Posterior cingulate gyrus (tissue), 11 donors: ENCODE measurements at places on chromosomes 7 and 10.

DNA sequence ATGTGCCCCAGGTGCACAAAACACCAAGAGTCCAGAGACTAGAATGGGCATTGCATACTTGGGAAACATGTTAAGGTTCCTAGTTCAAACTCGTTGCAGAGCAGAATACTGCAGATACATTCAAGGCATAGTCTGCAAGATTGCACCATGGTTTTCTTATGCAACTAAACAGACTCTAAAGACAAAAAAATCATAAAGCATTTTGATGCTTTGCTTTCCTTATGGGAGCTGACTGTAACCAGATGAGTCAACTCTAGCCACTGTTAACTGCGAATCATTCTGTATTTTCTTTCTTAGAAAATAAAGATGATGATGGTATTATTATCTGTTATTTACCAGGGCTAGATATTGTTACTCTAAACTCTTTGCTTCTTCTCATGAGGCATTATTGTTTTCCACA, 19.7 kb downstream of the TRUB1 start:
- no peak for DNase-seq

- DNase-seq, result no peak
Observed at GRCh38 chr7:139776486-139777132, 1.2 kb downstream of the HIPK2 start.

GRCh38 chr7:78095549-78095948, 297.0 kb downstream of the PHTF2 start:
- DNase-seq, result no peak

DNA sequence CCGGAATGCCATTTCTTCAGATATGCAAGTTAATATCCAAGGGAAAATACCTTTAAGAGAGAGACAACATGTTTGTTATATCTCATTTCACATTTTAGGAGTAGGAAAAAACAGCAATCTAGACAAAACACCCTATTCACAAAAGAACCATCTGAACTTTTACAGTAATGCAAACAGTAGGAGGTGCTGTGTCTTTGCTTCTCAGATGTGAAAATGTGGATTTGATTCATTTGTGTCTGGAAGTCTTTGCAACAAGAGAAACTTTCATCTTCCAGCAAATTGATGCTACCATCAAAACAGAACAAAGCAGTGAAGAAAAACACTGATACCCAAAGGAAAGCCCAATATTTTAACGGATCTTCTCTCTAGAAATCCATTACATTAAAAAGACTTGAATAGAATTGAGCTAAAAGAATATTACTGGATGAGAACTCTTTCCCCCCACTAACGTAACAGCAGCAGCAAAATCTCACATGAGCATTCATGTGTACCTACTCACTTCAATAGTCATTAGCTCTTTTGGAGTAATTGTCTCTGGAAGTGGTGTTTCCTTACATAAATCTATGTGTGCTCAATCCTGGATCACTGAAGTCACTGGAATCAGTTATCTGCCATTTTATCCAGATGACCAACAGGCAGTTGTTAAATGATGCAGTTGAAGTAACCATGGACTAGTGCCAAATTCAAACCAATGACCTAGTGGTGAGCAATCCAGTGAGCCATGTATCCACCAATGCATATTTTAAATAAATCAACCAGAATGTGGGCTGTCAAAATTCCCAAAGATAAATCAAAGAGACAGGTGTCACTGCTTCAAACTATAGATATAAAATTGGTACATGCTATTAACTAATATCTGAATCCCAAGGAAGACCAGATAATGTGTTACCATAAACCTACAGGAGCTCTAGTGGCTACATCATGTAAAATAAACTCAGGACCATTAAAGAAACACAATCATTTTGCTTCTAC, 1.8 kb downstream of the SEMA3C start:
- DNase-seq, result no peak

GRCh38 chr10:5736591-5736990, 52.0 kb downstream of the TASOR2 start:
- DNase-seq, result no peak

- DNase-seq, result no peak
Observed at GRCh38 chr10:34719328-34719727, 95.8 kb downstream of the PARD3 start.

- no peak for DNase-seq
Observed at GRCh38 chr10:59791601-59792000, 38.3 kb upstream of the MRLN start.

GRCh38 chr7:134908289-134908688, 78.0 kb upstream of the AGBL3 start:
- no peak for DNase-seq

- DNase-seq, result no peak
Observed at GRCh38 chr10:102994531-102995295, 76.6 kb downstream of the CNNM2 start.

- DNase-seq, result no peak
Observed at GRCh38 chr7:31710171-31710570, 23.2 kb downstream of the PPP1R17 start.

- peak; percentile 94 for DNase-seq
Observed at GRCh38 chr7:63925626-63926460, 72.8 kb upstream of the ZNF722 start.

DNA sequence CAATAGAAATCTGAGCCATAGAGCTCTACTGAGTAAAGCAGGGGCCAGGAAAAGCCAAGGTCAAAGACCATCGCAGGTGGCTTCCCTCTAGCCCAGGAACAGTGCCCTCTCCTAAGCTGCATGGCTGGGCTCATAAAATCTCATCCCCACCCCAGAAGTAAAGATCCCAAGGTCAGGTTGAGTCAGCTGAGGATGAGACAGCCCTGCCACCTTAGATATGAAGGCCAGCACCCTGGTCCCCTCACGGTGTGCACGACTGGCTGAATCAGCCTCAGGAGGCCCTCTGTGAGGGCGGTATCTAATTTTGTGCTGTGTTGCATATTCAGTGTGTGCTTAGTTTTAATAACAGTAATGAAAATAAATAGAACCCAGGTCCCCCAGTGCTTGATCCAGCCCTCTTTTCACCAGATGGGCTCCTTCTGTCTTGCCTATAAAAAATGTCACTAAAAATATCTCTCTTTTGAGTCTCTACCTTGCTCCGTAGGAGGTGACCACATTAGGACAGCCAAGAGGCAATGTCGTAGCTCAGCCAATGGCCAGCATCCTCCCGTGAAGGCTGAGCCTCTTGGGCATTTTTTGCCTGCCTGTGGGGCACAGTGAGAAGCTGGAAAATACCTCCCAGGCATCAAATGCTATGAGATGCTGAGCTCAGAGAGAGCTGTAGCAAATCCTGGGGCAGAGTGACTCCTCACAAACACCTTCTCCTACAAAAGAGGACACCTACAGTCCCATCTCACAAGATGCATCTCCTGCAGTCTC, 424.0 kb downstream of the PLXNA4 start:
- no peak for DNase-seq

- DNase-seq, result no peak
Observed at GRCh38 chr10:10432296-10433035, 585.2 kb upstream of the CELF2 start.

GRCh38 chr10:122190176-122190943, 80.7 kb upstream of the BTBD16 start:
- DNase-seq, result no peak

DNA sequence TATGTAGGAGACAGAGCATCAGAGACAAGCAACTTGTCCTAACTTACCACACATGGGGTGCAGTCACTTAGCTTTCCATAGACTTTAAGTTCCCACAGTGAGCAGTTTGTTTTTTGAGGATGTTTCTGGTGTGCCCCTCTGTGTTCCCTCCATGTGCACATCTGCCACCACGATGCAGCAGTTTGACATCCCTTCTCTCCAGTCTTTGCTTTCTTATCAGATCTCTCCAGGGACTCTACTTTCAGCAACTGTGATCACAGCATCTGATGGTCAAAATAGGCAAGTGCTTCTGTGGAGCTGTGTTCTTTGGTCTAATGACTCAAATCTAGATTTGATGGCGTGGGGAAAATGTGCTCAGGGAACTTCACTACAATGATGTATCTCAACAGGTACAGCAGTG, 96.5 kb upstream of the NAMPT start:
- DNase-seq, result no peak

- no peak for DNase-seq
Observed at GRCh38 chr10:123156078-123156477, 1.9 kb downstream of the BUB3 start.

GRCh38 chr7:95676691-95677090, 80.4 kb upstream of the PDK4 start:
- no peak for DNase-seq

- DNase-seq, result peak; percentile 67
Observed at GRCh38 chr7:5284304-5285281, 1.9 kb downstream of the SLC29A4 start.

- no peak for DNase-seq
Observed at GRCh38 chr7:66331883-66332282, 126.7 kb downstream of the TPST1 start.

GRCh38 chr7:39987641-39988347, 37.7 kb downstream of the CDK13 start:
- DNase-seq, result peak; percentile 84

DNA sequence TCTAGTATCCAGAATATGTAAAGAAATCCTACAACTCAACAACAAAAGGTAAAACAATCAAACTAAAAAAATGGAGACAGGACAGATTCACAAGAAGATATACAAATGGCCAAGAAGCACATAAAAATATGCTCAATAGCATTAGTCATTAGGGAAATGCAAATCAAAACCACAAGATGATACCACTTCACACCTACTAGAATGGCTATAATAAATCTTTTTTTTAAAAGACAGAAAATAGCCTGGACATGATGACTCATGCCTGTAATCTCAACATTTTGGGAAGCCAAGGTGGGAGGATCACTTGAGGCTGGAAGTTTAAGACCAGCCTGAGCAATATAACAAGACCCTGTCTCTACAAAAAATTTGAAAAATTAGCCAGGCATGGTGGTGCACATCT, 27.9 kb upstream of the CHCHD3 start:
- no peak for DNase-seq

GRCh38 chr10:47243791-47244190, 56.2 kb upstream of the GDF10 start:
- no peak for DNase-seq

DNA sequence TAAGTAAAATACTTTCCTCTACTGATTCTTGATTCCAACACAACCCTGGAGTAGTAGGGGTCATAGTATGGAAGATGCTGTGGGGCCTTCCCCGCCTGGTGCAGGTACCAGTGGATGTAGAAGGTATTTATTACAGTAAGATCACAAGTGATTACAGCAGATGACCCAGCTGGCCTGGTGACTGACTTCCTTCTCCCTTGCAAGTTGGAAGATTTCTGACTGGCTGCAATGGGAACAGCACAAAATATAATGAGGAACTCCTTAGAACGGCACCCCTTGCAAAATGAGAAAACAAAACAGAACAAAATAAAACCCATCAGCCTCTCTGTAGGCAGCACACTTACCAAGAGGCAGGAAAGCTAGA, 61.7 kb upstream of the TARP start:
- no peak for DNase-seq

DNA sequence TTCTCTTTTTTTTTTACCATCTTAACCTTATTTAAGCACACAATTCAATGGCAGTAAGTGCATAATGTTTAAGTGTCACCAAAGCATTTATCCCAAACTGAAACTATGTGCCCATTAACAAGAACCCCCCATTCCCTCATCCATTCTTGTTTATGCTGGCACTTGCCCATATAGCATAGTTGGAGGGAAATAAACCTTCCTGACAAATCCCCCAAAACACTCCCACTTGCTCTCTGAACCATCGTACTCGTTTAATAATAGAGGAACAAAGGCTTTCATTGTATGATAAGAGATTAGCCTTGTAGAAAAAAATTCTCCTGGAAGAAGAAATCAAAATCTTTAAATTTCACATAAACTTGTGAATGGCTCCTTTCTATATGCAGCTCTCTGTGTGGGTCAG, 26.4 kb upstream of the KCNMA1 start:
- DNase-seq, result no peak

- no peak for DNase-seq
Observed at GRCh38 chr10:19785366-19785765, 30.9 kb upstream of the PLXDC2 start.

DNA sequence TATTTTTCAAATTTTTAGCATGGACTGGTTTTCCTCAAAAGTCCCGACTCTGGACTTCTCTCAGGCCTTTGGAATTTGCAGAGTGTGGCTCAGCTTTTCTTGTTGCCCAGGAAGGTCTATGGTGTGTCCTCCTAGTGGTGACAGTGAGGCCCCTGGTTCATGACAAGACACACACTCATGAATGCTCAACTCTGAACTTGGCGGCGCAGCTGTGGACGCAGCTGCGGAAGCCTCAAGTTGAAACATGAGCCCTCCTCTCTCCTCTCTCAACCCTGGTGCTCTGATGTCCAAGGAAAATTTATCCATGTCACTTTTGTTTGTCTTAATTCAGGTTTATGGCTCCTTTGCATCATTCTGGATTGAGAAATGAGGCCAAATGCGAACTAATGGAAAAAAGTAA, 183.9 kb downstream of the HECW1 start:
- no peak for DNase-seq

DNA sequence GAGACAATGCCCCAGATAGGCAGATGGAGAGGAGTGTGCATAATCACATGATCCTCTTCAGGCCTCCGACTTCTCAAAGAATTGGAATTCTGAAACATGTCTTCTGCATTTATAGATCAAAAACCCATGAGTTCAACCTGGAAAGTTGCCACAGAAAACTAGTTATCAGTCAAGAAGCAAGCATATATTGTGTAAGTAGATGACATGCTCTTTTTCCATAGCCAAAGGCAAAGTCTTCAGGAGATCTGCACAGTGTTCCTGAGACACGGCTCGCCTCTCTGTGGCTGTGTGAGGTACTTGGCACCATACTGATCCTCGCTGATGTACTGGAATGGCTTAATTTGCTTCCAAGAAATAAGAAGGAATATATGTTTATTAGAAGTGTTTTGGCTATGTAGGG, 213.5 kb upstream of the MKI67 start:
- DNase-seq, result no peak

- no peak for DNase-seq
Observed at GRCh38 chr7:111796671-111797070, 234.4 kb upstream of the IMMP2L start.

GRCh38 chr10:114881417-114881816, 56.6 kb upstream of the TRUB1 start:
- DNase-seq, result no peak

GRCh38 chr7:50056131-50056530, 36.9 kb downstream of the ZPBP start:
- DNase-seq, result no peak

- no peak for DNase-seq
Observed at GRCh38 chr7:19107356-19108146, 9.9 kb downstream of the TWIST1 start.

- no peak for DNase-seq
Observed at GRCh38 chr7:131497454-131497853, 59.0 kb downstream of the PODXL start.

DNA sequence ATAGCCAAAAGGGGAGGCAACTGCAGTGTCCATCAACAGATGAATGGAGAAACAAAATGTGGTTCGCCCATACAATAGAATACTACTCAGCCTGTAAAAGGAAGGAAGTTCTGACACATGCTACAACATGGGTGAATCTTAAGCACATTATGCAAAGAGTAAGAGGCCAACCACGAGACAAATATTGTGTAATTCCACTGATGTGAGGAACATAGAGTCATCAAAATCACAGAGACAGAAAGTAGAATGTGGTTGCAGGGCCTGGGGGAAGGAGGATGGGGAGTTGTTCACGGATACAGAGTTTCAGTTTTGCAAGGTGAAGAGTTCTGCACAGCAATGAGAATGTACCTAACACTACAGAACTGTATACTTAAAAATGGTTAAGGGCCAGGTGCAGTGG, 13.7 kb upstream of the C10orf71 start:
- DNase-seq, result no peak
